ENCODE measurements at places on chromosomes 4 and X.
A peak's percentile ranks its signal among the peaks of the same experiment; 100 is the strongest.

GRCh38 chr4:158816955-158817354, 48.1 kb downstream of the FNIP2 start:
- no peak for DNase-seq

- DNase-seq: no peak
These were observed 29.0 kb upstream of the UBE2K start for GRCh38 chr4:39668887-39669286.

DNA sequence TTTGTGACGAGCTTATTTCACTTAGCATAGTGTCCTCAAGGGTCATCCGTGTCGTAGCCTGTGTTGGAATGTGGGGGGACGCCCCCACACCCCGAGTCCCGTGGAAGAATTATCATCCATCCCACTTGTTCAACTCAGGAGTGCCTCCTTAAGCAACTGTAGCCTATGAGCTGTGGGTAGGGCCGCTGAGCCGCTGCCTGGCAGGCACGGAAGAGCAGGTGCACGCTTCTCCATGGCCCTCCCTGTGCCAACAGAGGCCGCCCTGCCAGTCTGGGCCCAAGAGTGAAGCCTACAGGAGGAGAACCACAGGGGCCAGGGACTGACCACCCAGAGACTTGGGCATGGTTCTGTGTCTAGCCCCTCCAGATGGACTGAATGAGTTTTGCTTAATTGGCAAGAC, 2.3 kb upstream of the RGS12 start:
- peak; percentile 59 for DNase-seq

GRCh38 chr4:139609647-139610046, 53.6 kb upstream of the SETD7 start:
- no peak for DNase-seq

- DNase-seq: no peak
These were observed 650.2 kb upstream of the DIPK2B start for GRCh38 chrX:45850775-45851433.

- DNase-seq: no peak
These were observed 310.3 kb downstream of the EVC2 start for GRCh38 chr4:5398056-5398455.
